Hippocampal formation (tissue), 2 donors: ENCODE measurements at places on chromosomes 5 and 9.
A peak's percentile ranks its signal among the peaks of the same experiment; 100 is the strongest.

DNA sequence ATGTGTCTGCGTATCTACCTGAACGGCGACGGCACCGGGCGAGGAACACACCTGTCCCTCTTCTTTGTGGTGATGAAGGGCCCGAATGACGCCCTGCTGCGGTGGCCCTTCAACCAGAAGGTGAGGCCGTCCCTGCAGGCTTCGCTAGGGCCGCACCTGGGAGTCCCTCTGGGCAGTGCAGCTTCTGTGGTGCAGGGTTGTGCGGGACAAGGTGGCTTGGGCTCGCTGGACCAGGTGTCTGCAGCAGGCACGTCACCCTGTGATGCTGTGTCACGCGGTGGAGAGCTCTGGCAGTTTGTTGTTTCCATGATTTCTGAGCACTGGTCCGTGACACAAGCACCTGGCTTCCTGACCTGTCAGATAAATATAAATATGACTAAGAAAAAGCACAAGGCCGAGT, 20.7 kb downstream of the FBXW5 start:
- DNase-seq: no peak

DNA sequence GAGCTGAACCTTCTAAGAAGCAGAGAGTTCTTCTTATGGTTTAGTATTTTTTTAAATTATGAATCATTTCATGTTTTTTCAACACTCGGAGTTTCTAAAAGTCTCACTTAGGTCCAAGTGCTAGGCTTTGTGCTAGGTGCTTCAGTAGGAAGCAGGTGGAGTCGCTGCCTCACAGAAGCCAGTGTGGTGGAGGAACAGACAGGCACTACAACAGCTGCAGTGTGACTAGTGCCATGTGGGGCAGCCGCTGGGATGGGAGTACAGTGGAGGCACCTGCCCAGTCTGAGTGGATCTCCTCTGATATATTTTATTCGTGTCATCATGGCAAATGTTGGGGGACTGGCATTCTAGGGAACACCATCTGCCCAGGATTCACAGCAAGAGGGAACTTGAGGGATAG, 15.3 kb downstream of the PCDHGC5 start:
- no peak for DNase-seq

DNA sequence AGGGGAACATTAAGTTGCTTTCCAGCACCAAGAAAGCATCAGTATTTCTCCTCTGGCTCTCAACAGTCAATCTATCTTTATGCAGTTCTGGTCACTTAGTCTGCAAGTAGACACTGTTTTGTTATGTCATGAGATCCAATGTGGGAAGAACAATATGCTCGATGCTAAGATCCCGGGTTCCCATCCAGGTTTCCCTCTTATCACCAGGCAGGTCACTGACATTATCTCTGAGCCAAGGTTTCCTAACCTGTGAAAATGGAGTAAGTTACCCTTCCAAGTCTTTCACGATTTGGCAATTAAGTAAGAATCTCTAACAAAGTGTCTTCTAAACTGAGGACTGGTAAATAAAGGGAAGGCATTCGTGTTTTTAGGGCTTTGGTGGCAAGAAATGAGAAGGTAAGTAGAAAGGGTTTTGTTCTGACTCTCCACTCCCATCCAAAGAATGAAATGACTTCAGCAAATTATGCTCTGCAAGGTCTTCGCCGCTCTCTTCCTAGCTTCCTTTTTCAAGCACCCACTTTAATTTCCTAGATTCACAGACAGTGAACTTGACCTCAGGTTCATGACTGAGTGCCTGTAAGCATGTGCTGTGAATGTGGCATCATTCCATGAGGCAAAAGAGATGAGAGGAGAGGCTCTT, 86.4 kb downstream of the DCP2 start:
- DNase-seq: no peak

- DNase-seq: no peak
Observed at GRCh38 chr9:34311499-34312185, 17.4 kb downstream of the KIF24 start.

DNA sequence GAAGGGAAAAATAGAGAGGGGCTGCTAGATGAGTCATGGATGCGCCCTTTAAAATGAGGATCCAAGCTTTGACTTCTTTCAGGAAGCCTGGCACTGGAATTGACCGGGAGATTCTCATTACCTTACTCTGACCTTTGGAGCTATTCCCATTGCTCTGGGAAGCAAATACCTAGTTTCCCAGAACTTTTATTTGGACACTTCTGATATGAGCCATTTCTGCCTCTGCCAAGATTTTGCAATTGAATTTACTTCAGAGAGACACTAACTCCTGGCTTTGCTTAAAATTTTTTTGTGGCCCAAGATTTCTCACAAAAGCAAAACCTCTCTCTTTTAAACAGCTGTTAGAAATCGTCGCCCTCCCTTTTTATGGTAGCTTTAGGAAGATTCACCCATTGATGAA, 15.7 kb upstream of the AGXT2 start:
- DNase-seq: no peak

DNA sequence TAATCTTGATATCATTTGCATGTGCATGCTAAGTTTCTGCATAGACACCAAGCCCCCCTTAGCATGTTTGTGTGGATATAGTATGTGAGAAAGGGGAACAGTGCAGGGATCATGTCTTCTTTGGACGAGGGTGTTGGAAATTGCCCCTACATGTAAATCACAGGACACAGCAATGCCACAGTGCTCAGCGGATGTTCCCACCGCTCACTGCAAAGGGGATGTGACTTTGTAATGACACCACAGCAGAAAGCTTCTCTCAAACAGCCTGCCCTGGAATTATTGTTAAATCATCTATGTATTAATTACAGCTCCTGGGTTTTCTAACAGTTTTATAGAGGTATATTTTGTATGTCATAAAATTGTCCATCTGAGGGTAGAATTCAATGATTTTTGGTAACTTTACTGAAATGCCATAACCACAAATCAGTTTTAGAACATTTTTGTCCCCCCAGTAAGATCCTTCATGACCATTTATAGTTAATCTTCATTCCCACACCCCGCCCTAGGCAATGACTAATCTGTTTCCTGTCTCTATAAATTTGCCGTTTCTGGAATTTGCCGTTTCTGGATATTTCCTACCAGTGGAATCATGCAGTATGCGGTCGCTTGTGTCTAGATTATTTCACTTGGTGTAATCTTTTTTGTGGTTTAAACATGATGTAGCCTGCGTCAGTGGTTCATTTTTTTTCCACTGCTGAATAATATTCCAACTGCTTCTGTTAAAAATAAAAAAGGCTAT, 648.5 kb upstream of the WWC1 start:
- no peak for DNase-seq

DNA sequence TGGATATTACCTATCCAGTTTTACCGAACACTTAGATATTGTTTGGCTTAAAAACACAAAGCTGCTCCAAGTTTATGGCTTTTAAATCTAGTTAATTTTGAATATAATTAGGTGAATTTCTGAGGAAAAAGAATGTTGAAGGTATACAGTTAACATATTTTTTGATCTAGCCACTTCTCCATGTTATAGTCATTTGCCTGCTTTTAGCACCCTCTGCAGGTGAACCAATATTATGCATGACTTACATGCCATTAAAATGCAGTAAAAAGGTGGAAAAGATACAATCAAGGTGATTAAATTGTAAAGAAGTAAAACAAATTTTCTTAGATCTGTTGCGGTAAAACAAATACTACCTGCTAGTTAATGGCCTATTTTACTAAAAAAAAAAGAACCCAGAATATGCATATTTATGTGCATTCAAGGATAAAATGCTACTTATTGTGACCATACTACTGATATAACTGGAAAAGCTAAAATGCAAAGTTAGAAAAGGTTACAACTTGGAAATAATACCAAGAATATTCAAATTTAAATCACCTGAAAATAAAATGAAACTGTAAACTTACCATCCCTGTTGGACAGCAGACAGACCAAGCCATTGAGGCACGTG, 132.1 kb downstream of the AP3B1 start:
- DNase-seq: peak; percentile 11

GRCh38 chr5:142202282-142202681, 93.7 kb downstream of the NDFIP1 start:
- no peak for DNase-seq

DNA sequence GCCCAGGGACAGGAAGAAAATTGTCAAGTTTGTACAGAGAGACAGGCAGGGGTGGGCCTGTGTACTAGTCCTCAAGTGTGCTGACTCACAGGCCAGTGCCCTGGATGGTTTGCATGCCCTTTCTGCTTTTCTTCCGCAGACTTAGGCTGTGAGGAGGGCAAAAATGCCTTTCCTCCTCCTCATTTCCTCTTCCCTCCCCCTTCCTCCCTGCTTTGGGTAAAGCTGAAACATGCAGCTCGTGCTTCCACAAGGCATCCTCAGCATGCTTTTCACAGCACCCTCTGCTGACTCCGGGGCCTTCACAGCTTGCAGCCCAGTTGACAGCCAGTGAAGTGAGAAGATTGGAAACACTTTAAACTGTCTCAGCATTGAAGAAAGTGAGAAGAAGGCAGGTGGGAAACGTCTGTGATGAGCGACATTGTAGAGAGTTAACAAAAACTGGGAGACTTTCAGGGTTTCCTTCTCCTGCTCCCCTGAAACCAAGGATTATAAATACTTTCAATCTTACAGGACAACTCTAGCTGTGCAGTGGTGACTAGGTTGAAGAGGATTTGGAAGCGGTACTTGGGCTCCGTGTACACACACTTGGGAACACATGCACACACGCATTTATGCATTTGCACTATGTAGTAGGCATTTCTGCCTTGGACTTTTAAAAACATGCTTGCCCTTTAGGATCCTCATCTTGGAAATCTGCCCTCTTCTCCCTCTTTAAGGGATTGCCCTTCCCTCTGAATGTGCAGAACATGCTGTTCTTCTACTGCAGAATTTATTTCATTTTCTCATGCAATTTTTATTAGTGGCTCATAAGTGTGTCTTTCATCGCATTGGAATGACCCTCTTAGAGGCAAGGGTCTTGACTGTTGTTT, 138.8 kb downstream of the GRIA1 start:
- DNase-seq: peak; percentile 32

DNA sequence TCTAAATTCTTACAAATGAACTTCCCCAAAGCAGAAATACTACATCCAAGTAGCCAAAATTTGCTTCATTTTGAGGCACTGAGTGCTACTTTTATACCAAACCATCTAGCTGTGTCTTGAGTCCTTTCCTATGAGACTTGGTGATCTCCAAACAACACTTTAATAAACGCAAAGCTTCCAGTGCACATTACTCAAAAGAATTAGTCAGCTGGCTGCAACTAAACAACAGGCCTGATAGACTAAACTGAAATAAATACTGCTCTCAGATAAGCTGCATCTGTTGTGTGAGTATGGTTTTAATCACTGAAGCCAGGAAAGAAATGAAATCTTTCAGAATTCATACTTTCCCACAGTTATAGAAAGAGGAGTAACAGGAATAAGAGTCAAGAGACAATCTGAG, 80.3 kb downstream of the VCAN start:
- DNase-seq: no peak

- DNase-seq: no peak
Observed at GRCh38 chr5:128402506-128402905, 135.5 kb downstream of the FBN2 start.

GRCh38 chr9:114894609-114895433, 35.6 kb downstream of the TNFSF8 start:
- no peak for DNase-seq

DNA sequence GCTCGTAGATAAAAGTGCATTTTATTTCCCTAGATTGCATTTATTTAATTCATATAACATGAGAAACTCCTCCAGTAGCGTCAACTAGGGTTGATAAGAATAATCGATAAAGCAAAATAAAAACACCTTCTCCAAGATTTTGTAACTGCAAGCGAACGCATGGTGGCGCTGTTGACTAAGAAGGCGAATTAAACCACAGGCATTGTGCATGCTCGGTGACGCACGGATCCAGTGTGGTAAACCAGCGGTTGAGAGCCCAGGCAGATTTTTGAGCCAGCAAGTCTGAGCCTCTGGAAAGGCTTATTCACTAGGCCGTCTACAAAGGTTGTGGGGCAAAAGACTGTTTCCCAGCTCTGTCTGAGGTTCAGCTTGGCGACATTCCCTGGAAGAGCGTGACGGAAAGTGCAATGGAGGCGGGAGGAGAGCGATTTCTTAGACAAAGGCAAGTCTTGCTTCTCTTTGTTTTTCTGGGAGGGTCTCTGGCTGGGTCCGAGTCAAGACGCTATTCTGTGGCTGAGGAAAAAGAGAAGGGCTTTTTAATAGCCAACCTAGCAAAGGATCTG, at the start of gene PCDHB3:
TSS of gene PCDHB3 (plus strand) at position 231 of the 563 bp plus-strand sequence. CDS start at position 408, 177 bp downstream.
- DNase-seq: peak; percentile 30

- no peak for DNase-seq
Observed at GRCh38 chr5:43137326-43137725, 16.6 kb downstream of the ZNF131 start.

DNA sequence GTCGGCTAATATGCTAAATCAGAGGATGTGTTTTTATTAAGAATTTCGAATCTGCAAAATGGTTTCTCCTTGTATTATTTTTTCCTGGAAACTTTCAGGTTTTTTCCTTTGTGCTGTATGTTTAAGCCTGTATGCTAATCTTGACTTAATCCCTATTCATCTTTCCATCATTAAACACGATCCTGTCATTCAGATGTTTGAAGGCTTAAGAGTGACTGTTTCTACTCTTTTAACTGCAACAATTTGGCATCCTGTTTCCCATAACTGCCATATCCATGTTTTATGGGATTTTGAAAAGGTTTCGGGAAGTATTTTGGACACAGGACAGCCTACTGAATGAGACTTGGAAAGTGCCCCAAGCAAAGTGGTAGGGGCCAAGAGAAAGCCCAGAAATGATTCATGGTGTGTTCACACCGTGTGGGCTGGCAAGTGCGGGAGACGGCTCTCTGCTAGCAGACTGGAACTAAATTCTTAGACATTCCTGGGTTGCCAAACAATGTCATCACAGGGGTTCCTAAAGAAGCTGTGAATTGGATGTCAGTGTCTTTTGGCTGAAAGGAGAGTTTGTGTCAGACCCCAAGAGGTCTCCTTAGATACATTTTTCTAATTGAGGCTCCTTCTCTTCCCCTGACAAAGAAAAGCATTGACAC, 125.4 kb upstream of the ADAMTS16 start:
- no peak for DNase-seq

DNA sequence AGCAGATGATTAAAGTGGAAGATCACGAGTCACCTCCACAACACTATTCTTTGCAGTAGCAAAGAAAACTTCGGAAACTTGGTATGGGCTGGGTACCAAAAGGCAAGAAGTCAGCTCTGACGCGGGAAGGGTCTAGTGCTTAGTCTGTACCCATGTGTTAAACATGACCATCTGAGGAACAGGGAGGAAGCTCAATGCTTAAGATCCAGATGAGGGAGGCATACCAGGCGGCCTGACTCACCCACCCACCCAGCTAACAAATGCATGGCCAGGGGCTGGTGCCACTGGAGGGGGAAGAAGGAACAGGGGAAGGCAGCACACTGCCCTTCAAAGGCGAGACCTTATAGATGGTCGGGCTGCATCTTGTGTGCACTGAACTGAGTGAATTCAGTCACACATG, 41.8 kb downstream of the CAMSAP1 start:
- no peak for DNase-seq

DNA sequence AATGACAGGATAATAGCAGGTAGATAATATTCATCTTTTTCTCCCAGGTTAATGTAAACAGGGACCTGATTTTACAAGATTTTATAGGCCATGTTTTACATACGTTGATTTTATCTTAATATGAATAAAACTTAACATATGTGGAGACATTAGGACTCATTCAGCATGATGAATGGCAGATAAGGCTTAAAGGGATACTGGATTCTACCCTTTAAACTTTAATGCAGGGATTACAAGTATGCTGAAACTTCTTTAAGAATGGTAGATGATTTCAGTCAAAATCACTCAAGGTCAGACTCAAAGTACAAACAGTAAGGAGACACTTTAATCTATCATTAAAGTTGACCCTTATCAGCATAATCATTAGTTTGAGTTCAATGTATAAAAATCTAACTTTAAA, 274.5 kb upstream of the IZUMO3 start:
- no peak for DNase-seq

GRCh38 chr5:94627191-94627590, 8.7 kb downstream of the SLF1 start:
- no peak for DNase-seq
